ENCODE measurements at places on chromosomes 5 and 9.

DNA sequence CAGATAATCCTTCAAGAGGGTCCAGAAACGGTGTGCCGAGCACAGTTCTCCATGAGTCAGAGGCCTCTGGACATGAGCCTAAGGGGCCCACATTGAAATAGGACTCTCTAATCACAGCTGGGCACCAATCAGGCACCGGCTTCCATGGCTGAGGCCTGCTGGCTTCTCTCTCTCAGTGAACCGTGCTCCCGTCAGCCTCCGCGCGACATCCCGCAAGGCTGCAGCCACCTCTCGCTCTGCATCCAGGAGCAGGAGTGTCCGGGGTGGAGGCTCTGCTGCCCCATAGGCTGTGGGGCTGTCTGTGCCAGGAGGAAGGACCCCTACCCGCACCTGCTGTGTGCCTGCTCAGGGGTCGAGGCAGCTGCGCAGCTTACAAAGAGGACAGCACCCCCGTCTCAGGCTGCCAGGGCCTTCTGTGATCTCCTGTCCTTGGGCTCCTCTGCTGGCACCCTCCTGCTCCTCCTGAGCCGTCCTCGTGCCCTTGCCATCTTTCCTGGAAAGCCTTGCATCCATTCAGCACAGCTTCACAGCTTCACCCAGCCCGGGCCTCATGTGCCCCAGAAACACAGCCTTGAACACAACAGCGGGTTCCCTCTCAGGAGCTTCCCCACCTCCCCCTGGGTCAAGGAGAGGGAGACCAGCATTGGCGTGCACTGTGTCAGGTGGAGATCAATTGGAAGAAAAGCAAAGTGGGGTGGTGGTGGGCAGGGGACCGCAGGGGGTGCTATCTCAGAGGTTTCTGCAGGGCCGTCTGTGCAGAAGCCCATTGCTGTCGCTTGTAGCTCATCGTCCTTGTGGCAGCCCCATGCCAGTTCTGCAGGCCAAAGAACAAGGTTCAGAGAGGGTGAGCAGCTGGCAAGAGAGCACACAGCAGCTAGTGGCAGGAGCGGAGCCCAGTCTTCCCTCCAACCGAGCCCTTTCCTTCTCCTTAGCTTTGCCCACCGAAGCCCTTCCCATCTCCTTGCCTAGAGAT is 22.8 kb upstream of the FCN1 start:
- DNase-seq, result no peak

DNA sequence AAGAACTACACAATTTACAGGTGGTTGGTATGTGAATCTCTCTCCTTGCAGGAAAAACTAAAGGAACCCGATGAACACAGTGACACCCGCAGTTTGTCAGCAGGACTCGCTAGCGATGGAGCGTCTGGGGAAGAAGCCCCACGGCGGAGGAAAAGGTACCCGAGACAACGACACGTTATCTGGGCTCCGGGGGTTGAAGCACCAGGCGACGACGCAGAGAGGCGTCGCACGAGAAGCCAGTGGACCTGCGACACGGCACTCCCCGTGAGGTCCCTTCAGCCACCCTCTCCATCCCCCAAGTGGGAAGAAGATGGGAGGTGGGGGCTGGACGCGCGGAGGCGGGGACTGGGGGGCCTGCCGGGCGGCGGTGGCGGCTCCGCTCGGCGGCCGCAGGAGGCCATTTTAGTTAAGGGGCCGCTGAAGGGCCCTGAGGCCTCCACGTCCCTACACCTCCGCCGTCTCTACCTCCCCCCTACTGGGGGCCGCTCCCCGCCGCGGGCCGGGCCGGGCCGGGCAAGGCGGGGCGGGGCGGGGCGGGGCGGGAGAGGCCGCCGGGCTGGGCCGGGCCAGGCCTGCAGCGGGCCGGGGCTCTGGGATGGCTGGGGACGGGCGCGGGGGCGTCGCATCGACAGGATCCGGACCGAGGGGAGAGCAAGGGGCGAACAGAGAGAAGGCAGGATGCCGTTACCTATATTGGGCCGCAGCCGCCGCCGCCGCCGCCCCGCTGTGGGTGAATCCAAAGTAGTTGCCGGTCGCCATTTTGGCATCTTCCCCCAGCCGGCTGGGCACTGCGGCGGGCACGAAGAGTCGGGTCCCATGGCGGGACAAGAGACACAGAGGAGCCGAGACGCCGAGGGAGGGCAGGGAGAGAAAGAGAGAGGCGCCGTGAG is 754 bp downstream of the ZFR start:
- DNase-seq, result peak; percentile 59

GRCh38 chr9:36928670-36929349 is 105.3 kb downstream of the PAX5 start:
- DNase-seq, result peak; percentile 64

DNA sequence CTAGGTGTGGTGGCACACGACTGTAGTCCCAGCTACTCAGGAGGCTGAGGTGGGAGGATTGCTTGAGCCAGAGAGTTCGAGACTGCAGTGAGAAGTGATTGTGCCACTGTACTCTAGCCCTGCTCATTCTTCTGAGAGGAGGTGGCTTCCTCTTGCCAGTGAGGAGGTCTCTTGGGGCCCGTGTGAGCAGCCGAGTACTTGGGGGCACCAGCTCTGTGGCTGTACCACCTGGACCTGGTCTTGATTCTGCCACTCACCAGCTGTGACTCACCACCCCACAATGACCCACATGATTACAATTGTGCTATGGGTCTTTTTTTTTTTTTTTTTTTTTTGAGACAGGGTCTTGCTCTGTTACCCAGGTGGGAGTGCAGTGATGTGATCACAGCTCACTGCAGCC is 18.0 kb upstream of the CRB2 start:
- peak; percentile 22 for DNase-seq

DNA sequence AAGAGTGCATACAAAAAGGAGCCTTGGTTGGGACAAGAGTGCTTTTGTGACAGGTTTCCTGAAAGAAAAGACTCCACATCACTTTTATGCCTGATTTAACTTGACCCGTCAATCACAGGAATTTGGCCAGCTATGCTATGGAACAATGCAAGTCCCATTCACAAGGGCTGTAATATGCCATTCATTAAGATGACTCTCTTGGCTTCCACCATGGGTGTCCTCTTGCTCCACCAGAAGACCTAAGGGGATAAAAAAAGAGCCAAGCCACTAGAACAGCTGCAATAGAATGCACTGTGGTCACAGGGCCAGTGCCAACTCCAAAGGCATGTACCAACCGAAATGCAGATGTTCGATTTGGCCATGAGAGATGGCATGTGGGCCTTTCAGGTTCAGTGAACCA is 480.1 kb upstream of the MPDZ start:
- DNase-seq, result no peak

DNA sequence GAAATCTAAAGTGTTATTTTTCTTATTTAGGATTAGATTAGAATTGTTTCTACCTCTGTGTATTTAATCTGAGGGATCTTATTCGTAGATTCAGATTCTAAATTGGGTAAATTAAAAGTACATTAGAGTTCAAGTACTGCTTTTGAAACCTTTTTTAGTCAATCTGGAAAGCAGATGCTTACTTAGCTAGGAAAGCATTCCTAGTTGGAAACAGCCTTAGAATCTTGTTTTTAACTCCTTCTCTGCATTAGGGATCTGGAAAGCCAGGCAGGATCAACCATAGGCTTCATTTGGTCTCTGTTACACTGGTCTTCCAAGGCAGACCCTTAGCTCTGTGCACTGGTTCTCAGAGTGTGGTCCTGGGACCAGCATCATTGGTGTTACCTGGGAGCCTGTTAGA is 247.4 kb downstream of the NR3C1 start:
- DNase-seq, result no peak

DNA sequence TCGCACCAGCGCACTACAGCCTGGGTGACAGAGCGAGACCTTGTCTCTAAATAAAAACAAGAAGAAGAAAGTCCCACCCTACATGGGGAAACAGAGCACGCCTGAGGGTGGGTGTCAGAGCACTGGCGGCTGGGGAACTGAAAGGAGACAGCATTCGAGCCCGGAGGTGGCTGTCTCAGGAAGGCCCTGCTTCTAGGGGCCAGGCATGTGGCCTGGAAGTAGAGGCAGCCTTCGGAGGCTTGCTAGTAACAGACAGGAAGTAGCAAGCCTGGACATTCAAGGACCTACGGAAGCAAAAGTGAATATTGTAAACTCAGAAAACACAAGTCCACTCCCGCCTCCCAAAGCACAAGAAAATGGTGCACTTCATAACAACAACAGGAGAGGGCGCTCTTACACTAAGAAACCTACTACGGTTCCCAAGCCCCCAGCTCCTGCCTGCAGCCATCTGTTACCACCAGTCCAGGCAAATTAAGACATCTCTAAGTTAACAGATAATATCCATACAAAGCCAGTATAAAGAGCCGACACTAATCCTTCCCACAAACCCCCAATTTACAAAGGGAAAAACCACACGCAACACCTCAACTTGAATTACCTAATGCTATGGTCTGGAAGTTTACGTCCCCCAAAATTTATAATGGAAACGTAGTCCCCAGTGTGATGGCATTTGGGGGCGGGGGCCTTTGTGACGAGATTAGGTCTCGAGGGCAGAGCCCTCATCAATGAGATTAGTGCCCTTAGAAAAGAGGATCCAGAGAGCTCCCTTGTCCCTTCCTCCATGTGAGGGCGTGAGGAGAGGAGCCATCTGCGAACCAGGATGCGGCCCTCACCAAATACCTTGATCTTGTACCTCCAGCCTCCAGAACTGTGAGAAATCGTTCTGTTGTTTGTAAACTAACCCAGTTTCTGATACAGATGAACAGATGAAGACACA is 7.7 kb downstream of the RASGEF1C start:
- DNase-seq, result peak; percentile 31

- DNase-seq, result no peak
Measured at GRCh38 chr9:81146684-81147337, 542.5 kb downstream of the TLE1 start.

DNA sequence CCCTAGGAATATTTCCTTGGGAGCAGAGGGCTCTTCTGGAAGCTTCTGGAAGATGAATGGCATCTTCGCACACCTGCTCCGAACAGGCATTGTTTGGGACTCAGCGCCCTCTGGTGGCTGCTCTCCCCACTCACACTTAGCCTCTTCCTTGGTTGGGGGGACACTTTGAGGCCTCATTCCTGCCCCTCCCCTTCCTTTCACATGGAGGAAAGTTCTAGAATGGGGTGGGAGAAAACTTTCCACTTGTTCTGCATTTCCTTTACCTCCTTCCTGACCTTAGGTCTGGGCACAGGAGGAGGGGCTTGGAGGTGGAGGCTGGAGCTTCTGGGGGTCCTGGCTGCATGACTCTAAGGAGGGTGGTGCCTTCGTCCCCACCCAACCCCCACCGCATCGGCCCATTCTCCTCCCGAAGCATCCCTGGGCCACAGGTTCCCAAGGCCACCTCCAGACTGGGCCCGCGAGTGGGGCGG is 19.3 kb upstream of the SMIM32 start:
- DNase-seq, result peak; percentile 36

GRCh38 chr5:6243706-6244338 is 134.5 kb downstream of the MED10 start:
- DNase-seq, result no peak

DNA sequence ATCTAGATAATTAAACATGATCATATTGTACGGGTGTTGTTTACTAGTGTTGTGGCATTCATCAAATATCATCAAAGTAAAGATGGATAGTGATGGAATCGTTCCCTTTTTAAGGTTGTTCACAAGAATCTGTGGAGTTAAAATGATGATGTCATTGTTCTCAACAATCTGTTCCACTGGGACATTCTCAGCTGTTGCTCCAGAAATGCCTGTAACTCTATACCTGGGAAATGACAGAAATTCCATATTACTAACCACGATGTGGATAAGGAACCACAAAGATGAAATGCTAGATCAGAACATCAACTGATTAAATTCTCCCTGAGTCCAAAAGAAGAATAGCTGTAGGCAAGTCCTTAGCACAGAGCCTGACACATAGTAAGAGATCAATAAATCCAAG is 38.0 kb downstream of the RIGI start:
- no peak for DNase-seq

GRCh38 chr5:90220554-90220953 is 189.0 kb downstream of the CETN3 start:
- no peak for DNase-seq

DNA sequence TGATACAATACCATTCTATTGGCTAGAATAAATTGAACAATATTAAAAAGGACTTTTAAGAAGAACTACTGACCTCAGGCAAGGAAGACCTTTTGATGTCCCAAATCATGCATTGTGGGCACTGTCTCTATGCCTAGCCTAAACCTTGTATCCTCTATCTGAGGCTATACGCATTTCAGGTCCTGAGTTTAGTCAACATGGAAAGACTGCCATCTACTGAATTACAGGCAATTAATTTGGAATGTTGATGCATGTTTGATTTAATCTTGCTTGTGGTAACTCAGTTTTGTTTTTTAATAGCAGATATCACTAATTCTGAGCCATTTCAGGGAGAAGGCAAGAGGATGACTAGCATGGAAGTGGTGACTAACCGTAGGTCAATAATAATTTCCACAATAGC is 585.3 kb upstream of the CCNG1 start:
- no peak for DNase-seq

GRCh38 chr9:136387217-136387616 is 12.8 kb downstream of the SNAPC4 start:
- no peak for DNase-seq

DNA sequence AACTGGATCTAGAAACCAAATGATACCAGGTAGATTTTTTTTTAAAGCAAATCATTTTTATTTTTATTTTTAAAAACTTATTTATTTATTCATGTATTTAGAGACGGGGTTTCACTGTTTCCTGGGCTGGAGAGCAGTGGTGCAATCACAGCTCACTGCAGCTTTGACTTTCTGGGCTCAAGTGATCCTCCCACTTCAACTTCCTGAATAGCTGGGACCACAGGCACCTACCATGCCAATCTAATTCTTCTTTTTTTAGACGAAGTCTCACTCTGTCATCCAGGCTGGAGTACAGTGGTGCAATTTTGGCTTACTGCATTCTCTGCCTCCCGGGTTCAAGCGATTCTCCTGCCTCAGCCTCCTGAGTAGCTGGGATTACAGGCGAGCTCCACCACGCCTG is 41.3 kb upstream of the CDK20 start:
- no peak for DNase-seq

GRCh38 chr5:19630876-19631275 is 357.1 kb downstream of the CDH18 start:
- no peak for DNase-seq

GRCh38 chr5:159001247-159001646 is 98.5 kb downstream of the EBF1 start:
- no peak for DNase-seq

GRCh38 chr5:42749020-42749419 is 7.6 kb upstream of the CCDC152 start:
- DNase-seq, result no peak

GRCh38 chr5:53063791-53064190 is 45.8 kb downstream of the MOCS2 start:
- DNase-seq, result no peak

- no peak for DNase-seq
Measured at GRCh38 chr5:176414704-176415103, 1.6 kb downstream of the CLTB start.
